Activated naive CD4-positive, alpha-beta T cell treated with anti-CD3 and anti-CD28 coated beads for 36 hours (primary cell): ENCODE measurements at places on chromosomes 11 and 22. TPM values are rescaled to one million over a fixed set of nuclear protein-coding genes. Genes with fewer than 3 reads are reported as not detected.

The CRYBB2 gene
- not detected for total RNA-seq

The RASD2 gene
- not detected for total RNA-seq

- H3K4me3 ChIP-seq, result no peak overlapping the region
- no peaks in the 10 kb centered on the region for H3K27me3 ChIP-seq
- H3K36me3 ChIP-seq, result no peaks in the 10 kb centered on the region
- DNase-seq, result no peak
Observed at GRCh38 chr22:47437110-47437509, 674.7 kb downstream of the TBC1D22A start.

The SLC22A8 gene
- total RNA-seq, result not detected

DNA sequence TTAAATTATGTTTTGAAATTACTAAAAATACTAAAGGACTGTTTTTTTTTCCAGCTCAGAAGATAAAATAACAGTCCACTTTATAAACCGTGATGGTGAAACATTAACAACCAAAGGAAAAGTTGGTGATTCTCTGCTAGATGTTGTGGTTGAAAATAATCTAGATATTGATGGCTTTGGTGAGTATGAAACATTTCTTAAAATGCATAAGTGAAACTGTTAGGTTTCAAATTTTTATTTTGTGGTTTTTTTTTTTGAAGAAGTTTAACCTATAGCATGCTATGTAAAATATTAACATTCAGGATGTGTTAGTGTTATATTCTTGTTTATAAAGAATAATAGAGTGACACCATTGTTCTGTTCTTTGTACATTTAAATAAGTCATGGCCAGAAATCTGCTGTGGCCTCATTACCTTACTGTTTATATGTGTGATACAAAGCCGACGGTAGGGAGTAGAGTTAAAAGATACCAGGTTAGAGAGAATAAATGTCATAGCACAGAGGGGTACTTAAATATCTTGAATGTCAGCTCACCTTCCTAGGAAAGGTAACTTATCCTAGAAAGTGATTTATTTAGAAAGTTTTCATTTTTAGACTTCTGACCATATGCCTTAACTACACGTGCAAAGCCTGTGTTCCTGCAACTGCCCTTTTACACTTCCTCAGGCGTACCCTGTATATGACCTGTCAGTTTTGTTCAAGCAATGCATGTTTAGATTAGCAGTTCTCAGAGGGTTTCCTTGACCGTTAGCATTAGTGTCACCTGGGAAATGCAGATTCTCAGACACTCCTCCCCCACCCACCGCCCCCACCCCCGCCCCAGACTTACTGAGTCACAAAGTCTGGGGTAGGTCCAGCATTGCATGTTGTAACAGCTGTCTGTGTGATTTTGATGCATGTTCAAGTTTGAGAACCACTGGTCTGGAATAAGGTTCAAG, 6.3 kb downstream of the FDX1 start:
- no peak for DNase-seq
- H3K36me3 ChIP-seq, result peaks cover 32% of the 10 kb centered on the region
- H3K27ac ChIP-seq, result no peak overlapping the region
- H3K4me1 ChIP-seq, result peaks cover 59% of the 10 kb centered on the region
- H3K27me3 ChIP-seq, result no peaks in the 10 kb centered on the region

DNA sequence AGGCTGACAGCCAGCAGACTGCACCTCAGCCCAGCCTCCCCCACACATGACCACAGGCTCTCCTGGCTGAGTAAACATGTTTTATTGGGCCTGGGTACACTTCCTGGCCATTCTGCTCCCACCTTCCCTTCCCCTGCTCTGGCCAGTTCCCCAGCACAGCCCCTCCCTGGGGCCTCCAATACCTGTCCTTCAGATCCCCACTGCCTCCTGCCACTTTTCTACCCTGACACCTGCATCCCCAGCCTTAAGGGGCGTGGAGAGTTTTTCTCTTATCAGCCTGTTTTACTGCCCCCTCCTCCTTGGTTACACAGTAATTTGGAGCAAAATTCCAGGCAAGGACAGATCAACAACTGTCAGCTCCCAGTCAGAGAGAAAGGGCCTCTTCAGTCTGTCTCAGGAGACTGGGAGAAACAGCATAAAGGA, at the start of gene ISX:
Gene ISX, plus strand, starts transcription at position 363 of the 423 bp plus-strand sequence. CDS start 930 bp downstream, outside the sequence.
- no peaks in the 10 kb centered on the region for H3K4me1 ChIP-seq
- no peak within 1 kb of the TSS for H3K4me3 ChIP-seq
- no peaks in the 10 kb centered on the region for H3K27me3 ChIP-seq
- DNase-seq, result no peak
- no peaks in the 10 kb centered on the region for H3K36me3 ChIP-seq

DNA sequence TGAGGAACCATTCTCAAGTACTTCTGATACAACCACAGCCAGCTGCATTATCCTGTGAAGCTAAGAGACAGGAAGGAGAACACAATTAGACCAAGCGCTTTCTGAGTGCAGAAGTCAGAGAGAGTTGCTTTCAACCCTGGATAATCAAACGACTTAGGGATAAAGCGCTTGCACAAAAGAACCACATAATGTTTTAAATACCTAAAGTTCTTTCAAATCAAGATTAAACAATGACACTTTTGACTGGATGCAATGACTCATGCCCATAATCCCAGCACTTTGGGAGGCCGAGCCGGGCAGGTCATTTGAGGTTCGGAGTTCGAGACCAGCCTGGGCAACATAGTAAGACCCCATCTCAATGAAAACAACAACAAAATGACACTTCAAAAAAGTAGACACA, 145.1 kb downstream of the SWAP70 start:
- no peak overlapping the region for H3K27ac ChIP-seq
- H3K4me3 ChIP-seq, result no peak overlapping the region
- DNase-seq, result no peak
- no peaks in the 10 kb centered on the region for H3K27me3 ChIP-seq
- H3K4me1 ChIP-seq, result no peaks in the 10 kb centered on the region

The KIRREL3 gene
- not detected for total RNA-seq

The PHLDA2 gene
- 3.6 TPM for total RNA-seq

The FGF3 gene
- total RNA-seq, result not detected

DNA sequence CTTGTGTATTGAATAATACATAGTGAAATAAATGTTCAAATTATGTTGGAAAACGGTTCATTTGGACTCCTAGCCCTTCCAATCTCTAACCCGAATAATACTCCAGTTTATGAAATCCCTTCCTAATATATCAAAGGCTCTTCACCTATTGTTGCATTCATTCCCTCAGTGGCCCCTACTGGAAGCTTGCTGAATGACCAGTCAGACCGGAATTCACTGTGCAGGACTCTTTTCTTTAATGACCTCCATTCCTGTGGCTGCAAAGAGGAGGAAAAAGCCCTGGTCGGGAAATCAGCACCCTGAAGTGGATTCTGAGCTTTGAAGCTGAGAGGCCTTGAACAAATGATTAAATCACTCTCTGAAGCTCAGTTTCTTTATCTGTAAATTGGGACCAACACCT, 19.1 kb upstream of the RCN1 start:
- H3K36me3 ChIP-seq, result no peaks in the 10 kb centered on the region
- H3K4me3 ChIP-seq, result no peak overlapping the region
- no peak overlapping the region for H3K27ac ChIP-seq
- DNase-seq, result no peak
- peaks cover 18% of the 10 kb centered on the region for H3K27me3 ChIP-seq

The OR8A1 gene
- total RNA-seq, result not detected

- no peaks in the 10 kb centered on the region for H3K27me3 ChIP-seq
- no peaks in the 10 kb centered on the region for H3K36me3 ChIP-seq
- no peak overlapping the region for H3K27ac ChIP-seq
- DNase-seq, result no peak
Observed at GRCh38 chr11:22084564-22084963, 108.3 kb upstream of the ANO5 start.

- H3K4me3 ChIP-seq, result no peak overlapping the region
- H3K36me3 ChIP-seq, result no peaks in the 10 kb centered on the region
- H3K4me1 ChIP-seq, result no peaks in the 10 kb centered on the region
- no peak overlapping the region for H3K27ac ChIP-seq
- H3K27me3 ChIP-seq, result no peaks in the 10 kb centered on the region
Observed at GRCh38 chr11:72446929-72447769, 12.8 kb upstream of the CLPB start.

DNA sequence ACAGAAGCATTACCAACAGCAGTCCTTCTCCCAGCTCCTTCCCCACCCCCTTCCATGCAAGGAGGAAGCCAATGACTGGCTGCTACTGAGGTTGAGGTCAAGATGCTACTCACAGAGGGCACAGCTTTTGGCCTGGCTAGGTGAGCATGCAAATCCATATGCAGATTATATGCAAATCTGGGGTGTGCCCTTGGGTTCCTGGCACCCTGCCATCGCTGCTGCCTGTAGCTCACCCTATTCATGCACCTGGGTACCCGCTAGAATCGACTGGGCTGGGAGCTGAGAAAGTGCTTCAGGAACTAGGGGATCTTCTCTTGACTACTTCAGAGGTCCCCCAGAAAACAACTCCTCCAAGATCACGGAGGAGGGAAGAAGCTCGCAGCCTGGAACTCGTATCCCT, 4.0 kb downstream of the DSCAML1 start:
- DNase-seq, result no peak
- no peaks in the 10 kb centered on the region for H3K36me3 ChIP-seq
- H3K4me3 ChIP-seq, result no peak overlapping the region
- peaks cover 15% of the 10 kb centered on the region for H3K4me1 ChIP-seq
- H3K27me3 ChIP-seq, result peaks cover 48% of the 10 kb centered on the region
- no peak overlapping the region for H3K27ac ChIP-seq

DNA sequence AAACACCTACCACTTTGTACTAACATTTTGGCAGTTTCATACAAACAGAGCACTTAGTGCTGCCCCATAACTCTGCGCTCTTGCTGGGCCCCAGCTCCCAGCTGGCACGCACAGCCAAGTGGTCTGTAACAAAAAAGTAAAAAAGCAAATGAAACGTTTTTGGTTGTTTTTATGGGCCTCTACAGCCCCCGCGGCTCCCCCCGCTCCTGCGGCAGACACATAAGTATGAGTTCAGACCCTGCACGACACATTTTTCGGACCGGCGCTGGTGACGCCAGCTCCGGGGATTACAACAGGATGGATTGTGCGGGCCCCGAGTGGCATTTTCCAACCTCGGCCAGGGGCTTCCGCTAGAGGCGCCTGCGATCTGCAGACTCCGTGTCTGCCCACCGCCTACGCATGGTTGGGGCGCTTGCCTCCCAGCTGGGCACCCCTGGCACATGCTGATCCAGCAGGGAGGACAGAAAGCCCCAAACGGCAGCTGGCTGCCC, 418.2 kb downstream of the SOX6 start:
- no peak overlapping the region for H3K27ac ChIP-seq
- no peaks in the 10 kb centered on the region for H3K27me3 ChIP-seq
- H3K4me1 ChIP-seq, result no peaks in the 10 kb centered on the region

The HMGXB4 gene
- 36.6 TPM for total RNA-seq

DNA sequence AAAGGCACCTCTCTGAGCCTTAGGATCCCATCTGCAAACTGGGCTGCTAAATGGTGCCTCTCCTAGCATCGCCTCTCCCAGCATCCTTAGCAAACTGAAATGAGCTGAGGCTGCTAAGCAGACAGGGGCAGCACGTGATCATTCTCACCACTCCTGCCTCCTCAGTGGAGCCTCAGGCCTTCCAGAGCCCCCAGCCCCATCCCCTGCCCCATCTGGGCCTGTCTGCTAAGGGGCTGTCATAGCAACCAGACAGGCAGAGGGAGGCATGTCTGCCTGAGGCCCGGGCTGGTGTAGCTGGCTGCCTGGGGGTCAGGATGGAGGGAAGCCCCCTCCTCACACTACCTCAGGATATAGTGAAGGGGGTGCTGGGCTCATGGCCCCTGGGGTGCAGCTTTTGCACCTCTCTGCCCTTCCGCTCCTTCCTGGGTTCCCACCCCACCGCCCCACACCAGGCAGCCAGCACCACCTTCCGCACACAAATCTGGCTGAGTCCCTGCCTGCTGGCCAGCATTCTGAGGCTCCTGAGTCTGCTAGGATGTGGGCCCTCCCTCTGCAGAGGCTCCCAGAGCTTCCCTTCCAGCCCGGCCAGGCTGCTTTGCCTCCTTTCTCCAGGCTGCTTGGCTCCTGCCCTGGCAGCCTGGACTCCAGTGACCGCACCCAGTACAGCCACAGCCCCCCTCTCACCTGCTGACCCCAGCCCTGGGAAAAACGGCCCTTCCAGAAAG, 47.5 kb upstream of the TTLL12 start:
- no peak overlapping the region for H3K4me3 ChIP-seq
- H3K27me3 ChIP-seq, result no peaks in the 10 kb centered on the region
- no peak for DNase-seq
- H3K36me3 ChIP-seq, result no peaks in the 10 kb centered on the region
- H3K4me1 ChIP-seq, result peaks cover 2% of the 10 kb centered on the region

DNA sequence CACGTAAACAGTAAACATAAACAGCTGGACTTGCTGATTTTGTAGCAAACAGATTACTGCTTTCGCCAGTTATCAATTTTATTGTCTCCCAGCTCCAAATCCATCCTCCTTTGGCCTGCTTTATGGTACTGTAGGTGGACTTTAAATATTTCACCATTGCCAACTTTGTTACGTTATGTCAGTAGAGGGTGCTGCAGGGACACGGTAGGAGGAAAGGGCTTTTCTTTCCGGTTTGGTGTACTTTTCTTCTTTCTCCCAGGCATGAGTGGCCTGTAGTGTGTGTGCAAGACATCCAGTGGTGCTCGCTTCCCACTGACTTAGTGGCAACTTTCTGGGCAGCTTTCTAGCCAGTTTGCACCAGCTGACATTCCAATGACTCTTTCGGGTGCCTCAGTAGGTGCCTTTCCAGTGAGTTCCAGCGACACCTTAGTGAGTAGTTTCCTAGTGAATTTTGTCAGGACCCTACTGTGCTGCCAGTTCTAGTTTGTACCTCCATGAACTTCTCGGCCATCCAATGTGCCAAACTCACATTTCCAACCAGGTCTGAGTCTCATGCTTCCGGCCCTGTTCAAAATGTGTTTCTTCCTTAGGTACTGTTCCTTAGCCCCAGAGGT, 267.6 kb upstream of the TENM4 start:
- no peaks in the 10 kb centered on the region for H3K4me1 ChIP-seq
- DNase-seq, result no peak
- no peak overlapping the region for H3K4me3 ChIP-seq
- no peaks in the 10 kb centered on the region for H3K36me3 ChIP-seq

The KLHL35 gene
- 0.17 TPM for total RNA-seq

DNA sequence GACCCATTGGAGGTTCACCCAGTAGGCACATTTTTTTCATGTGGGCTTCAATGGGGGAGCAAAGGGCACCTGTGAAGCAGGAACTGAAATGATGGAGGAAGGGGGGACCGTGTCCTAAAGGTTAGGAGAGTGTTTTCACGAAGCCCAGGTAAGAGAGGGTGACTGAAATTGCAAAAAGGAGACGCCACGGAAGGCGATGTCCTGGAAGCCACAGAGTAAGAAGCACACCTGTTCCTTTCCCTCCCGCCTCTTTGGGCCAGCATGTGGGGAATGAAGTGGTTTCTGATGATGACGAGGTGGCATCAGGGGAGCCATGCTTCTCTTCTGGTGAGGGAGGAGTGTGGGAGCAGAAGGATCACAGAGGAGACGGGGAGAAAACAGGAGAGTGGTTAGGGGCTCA, 37.0 kb upstream of the MICAL2 start:
- no peaks in the 10 kb centered on the region for H3K36me3 ChIP-seq
- no peak for DNase-seq
- no peak overlapping the region for H3K27ac ChIP-seq
- H3K27me3 ChIP-seq, result no peaks in the 10 kb centered on the region

GRCh38 chr11:1920909-1921573, 1.5 kb downstream of the TNNT3 start:
- H3K36me3 ChIP-seq, result no peaks in the 10 kb centered on the region
- H3K4me3 ChIP-seq, result no peak overlapping the region
- H3K27me3 ChIP-seq, result no peaks in the 10 kb centered on the region
- DNase-seq, result no peak
- H3K4me1 ChIP-seq, result peaks cover 5% of the 10 kb centered on the region
